T-helper 1 cell treated with Interleukin-12 subunit alpha and Interleukin-12 subunit beta and Interleukin-4 antibody, amounts not matched to agents 30 ng/mL and 1 ng/mL, for 36 hours (primary cell): ENCODE measurements at places on chromosomes 7 and 10. TPM values are rescaled to one million over a fixed set of nuclear protein-coding genes. Genes with fewer than 3 reads are reported as not detected.

The SPDYE8 gene
- total RNA-seq = not detected in 2 replicates

The C10orf53 gene
- not detected in 2 replicates for total RNA-seq

The AKR1C8 gene
- total RNA-seq = 1.4 and 1.9 TPM in 2 replicates

The CDC14C gene
- not detected in 2 replicates for total RNA-seq

The CHN2 gene
- total RNA-seq = 0.29 and 0.74 TPM in 2 replicates

The MNX1 gene
- total RNA-seq = 0.17 TPM in 1 of 2 replicates, not detected in the other

The CPA4 gene
- total RNA-seq = not detected in 2 replicates

The FKBP6 gene
- total RNA-seq = not detected in 2 replicates

The FRAT1 gene
- 4.5 and 4.8 TPM in 2 replicates for total RNA-seq

The SEMA3E gene
- total RNA-seq = not detected in 2 replicates

The IFIT2 gene
- 2.4 and 2.5 TPM in 2 replicates for total RNA-seq

The MLXIPL gene
- total RNA-seq = not detected in 2 replicates

The RASA4B gene
- total RNA-seq = 11.3 and 16.1 TPM in 2 replicates

The AZGP1 gene
- not detected in 2 replicates for total RNA-seq

The PDSS1 gene
- 16.7 and 18.1 TPM in 2 replicates for total RNA-seq

The ACSL5 gene
- total RNA-seq = 70.9 and 71.8 TPM in 2 replicates

The HGF gene
- total RNA-seq = 0.44 and 0.54 TPM in 2 replicates

The SEC61A2 gene
- 26.3 and 28.3 TPM in 2 replicates for total RNA-seq

The FBXO24 gene
- 0.66 and 0.85 TPM in 2 replicates for total RNA-seq

The PRF1 gene
- 129 and 132 TPM in 2 replicates for total RNA-seq
